LHCN-M2 (cell line): ENCODE measurements at places on chromosomes 16 and 17. TPM values are rescaled to one million over a fixed set of nuclear protein-coding genes. Genes with fewer than 3 reads are reported as not detected.

The NOS2 gene
- total RNA-seq = not detected in 2 replicates

The ENPP7 gene
- not detected in 2 replicates for total RNA-seq

The MYH13 gene
- total RNA-seq = 0.13 and 0.69 TPM in 2 replicates

The MT3 gene
- not detected in 2 replicates for total RNA-seq

The MMP28 gene
- not detected in 2 replicates for total RNA-seq

The FBXW10 gene
- not detected in 2 replicates for total RNA-seq

The KRTAP17-1 gene
- not detected in 2 replicates for total RNA-seq

The OR3A2 gene
- total RNA-seq = not detected in 2 replicates

The TMC6 gene
- total RNA-seq = 0.11 TPM in 1 of 2 replicates, not detected in the other

The ANKFY1 gene
- 21.3 and 26.5 TPM in 2 replicates for total RNA-seq

The KRTAP4-1 gene
- total RNA-seq = not detected in 2 replicates

The CIITA gene
- total RNA-seq = 1.1 TPM in 2 replicates

The CTF1 gene
- 2.5 and 4.1 TPM in 2 replicates for total RNA-seq

- no peak for DNase-seq
These were observed 823 bp downstream of the TNRC6C start for GRCh38 chr17:77959126-77959925.

GRCh38 chr16:50781518-50781917 lies 39.6 kb downstream of the CYLD start:
- DNase-seq = no peak

- DNase-seq = peak; percentile 75
These were observed 3.7 kb upstream of the TMEM231 start for GRCh38 chr16:75559564-75560372.

- no peak for DNase-seq
These were observed 41.1 kb downstream of the KLHDC4 start for GRCh38 chr16:87724490-87725291.

GRCh38 chr16:56462064-56462796 lies 10.9 kb downstream of the OGFOD1 start:
- no peak for DNase-seq

- no peak for DNase-seq
These were observed 19.3 kb downstream of the POLR3K start for GRCh38 chr16:33877-34647.

DNA sequence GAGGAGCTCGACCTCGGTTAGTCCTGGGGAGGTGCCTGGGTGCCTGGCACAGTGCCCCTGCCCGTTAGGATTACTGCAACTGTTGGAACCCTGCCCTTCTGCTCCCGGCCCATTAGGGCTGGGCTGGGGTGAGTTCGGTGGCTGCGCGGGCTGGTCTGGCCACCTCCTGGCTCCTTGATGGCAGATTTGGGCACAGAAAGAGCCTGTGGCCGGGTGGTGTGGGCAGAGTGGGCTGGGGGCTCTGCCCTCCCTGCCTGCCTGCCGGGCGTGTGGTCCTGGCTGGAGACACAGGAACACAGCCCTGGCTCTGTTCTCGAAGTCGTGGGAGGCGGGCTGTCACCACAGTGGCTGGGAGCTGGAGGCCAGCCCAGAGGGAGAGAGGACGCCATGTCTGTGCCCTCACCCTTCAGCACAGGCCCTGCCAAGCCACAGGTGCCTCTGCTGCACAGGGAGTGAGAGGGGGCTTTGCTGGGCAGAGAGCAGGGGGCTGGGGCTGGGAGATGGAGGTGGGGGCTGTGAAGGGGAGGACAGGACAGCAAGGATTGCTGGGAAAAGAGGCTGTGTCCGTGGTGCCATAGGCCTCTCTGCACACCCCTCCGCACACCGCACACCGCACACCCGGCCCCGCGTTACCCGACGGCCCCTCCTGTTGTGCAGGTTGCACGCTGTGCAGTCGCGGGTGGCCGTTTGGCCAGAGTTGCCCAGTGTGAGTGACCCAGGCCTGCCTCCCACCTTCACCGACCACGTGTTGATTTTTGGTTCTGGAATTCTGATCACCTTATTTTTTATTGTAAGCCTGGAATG lies 236.6 kb upstream of the GSE1 start:
- no peak for DNase-seq

GRCh38 chr16:87982581-87983041 lies 31.4 kb downstream of the BANP start:
- no peak for DNase-seq

- DNase-seq = no peak
These were observed 1.5 kb downstream of the MT1B start for GRCh38 chr16:56653218-56653617.

DNA sequence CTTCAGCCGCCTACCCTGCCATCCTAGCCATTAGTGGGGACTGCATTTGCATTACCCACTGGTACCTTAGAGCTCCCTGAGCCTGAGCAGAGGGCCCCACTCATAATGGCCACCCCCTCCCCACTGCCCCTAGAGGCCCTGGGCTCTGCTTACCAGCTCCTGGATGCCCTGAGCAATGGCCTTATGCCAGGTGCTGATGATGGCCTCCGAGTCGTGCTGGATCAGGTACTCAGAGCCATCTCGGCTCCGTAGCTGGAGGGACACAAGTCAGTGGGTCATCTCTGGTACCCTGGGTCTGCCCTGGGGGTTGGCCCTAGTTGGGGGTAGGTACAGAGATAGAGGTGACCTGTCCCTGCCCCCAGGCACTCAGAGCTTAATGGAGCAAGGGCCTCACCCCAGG lies 34.9 kb downstream of the ARHGAP27 start:
- DNase-seq = no peak

- DNase-seq = no peak
These were observed 38.8 kb upstream of the PVALEF start for GRCh38 chr17:81126281-81127132.

GRCh38 chr17:3539881-3540540 lies 17.6 kb downstream of the TRPV3 start:
- no peak for DNase-seq

DNA sequence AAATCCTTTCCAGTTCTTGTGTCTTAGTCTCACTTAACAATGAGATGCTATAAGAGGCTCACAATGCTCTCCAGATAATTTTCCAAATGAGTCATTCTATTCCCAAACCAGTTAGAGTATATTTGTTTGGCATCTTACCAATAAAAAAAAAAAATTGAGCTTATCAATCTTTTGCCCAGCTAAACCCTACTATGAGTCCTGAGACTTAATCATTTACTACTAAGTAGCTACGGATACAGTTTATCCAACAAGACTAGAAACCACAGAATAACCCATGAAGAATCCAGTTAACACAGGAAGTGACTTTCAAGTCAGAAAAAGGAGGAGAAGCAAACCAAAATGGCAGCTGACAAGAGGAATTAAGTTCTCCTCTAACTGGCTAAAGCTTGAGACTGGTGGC lies 330.3 kb upstream of the XYLT1 start:
- DNase-seq = no peak

DNA sequence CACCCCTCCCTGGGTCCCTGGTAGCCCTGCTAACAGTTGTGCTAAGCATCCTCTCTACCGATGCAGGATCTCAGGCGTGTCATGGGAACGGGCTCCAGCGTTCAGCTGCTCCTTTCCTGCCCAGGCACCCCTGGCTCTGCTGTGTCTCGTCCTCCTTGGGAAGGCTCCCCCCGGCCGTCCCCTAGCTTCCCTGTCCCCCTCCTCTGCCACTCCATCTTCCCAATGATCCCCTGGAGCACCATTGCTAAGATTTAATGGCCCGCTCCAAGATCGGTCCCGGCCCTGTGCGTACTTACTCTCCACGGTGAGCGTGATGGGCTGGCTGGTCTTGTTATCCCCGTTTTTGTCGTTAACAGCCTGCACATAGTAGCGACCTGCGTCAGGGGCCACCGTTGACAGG lies 135.5 kb upstream of the CDC42EP4 start:
- no peak for DNase-seq

DNA sequence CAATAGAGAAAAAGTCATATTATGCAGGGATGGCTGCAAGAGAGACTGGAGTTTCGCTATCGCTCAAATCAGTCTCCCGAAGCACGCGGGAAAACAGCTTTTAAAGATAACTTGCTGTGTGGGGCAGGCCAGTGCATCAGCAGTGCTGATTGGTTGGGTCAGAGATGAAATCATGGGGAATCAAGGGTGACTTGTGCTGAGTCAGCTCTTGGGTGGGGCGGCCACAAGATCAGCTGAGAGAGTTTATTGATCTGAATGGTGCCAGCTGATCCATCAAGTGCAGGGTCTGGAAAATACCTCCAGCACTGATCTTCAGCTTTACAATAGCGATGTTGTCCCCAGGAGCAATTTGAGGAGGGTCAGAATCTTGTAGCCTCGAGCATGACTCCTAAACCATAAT lies 430.5 kb downstream of the RBFOX1 start:
- DNase-seq = no peak

GRCh38 chr17:29196769-29197515 lies 16.7 kb upstream of the MYO18A start:
- no peak for DNase-seq

DNA sequence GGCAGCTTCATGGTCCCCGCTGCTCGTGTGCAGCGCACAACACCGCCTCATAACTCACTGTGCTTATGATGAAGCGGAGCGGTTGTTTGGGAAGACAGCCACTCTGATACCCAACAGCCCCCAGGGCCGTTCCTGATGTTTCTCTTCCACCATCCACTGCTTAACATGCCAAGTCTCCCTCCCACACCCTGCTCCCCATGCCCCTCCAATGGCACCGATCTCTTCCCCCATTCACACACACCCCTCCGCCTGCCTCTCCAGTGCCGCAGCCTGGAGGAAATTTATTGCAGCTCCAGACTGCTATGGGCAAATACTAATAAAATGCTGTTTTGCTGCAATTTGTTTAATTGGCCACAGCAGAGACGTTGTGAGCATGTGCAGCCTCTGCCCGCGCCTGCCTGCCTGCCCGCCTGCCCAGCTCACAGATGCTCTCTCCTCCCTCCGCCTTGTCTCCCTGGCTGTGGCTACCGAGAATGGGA lies 80.3 kb upstream of the LHX1 start:
- no peak for DNase-seq

- no peak for DNase-seq
These were observed 143.9 kb upstream of the SDK2 start for GRCh38 chr17:73788111-73788510.

GRCh38 chr16:2775765-2776499 lies 1.1 kb downstream of the ELOB start:
- DNase-seq = no peak

DNA sequence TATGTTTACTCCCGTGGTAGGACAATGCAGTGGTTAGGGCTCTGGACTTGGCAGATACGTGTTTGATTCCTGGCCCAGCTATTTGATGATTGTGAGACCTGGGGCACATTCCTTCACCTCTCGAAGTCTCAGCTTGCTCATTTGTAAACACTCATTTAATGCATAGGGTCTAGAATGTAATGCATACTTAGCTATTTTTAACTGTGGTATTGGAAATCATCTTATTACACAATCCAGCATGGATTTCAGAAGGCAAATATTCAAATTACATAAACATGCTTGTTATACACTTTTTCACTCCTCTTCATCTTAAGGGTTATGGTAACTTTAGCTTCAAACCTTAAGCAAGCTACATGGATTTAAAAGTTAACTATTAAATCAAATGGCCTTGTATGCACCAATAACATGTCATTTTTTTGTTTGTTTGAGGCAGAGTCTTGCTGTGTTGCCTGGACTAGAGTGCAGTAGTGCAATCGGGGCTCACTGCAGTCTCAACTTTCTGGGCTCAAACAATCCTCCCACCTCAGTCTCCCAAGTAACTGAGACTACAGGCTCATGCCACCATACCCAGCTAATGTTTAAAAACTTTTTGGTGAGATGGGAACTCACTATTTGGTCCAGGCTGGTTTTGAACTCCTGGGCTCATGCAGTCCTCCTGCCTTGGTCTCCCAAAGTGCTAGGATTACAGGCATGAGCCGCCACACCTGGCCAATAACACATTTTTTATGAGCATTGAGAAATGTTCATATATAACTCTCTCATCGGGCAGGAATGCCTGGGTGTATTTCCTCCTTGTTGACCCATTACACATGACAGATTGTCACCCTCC lies 52.5 kb downstream of the VAT1L start:
- DNase-seq = no peak

DNA sequence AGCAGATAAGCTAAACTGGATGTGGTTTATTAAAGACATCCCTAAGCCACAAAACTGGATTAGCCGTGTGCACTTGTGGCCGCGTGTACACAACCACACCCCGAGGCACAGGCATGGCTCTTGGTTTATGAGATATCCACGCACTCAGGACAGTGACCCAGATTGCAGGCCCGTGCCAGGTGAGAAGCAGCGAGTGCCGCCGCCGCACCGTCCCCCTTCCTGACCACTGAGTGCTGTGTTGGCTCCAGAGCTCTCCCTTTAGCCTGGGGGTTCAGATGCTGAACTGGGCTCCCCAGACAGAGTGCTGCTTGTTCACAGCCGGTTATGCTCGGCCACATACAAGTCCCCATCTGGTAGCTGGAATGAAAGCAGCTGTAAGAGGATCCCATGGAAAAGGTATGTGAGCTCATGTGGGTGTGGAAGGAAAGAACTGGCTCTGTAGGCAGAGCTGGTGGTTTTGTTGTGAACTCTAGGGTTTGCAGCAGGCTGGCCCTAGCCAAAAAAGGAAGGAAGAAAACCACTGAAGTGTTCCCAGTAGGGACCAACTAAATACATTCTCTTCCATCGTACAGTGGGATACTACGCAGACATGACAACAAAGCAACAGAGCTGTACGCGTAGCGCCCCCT lies 29.5 kb downstream of the KNOP1 start:
- no peak for DNase-seq

DNA sequence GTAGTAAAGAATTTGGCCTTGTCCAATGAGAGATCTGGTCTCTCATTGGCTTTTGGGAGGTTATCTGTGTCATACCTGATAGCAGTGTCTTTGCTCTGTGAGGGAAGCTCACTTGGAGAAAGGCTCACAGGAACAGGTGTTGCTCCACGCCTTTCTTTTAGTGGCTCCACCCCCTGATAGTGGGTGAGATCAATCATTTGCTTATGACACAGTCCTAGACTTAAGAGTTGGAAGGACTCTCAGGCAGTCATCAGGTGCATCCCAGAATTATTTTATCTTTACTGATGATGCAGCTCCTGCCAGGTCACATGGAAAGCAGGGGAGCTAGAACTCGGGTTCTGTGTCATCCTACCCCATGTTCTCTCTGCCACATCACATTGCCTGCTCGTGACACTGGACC lies 59.3 kb downstream of the CENPV start:
- DNase-seq = no peak

DNA sequence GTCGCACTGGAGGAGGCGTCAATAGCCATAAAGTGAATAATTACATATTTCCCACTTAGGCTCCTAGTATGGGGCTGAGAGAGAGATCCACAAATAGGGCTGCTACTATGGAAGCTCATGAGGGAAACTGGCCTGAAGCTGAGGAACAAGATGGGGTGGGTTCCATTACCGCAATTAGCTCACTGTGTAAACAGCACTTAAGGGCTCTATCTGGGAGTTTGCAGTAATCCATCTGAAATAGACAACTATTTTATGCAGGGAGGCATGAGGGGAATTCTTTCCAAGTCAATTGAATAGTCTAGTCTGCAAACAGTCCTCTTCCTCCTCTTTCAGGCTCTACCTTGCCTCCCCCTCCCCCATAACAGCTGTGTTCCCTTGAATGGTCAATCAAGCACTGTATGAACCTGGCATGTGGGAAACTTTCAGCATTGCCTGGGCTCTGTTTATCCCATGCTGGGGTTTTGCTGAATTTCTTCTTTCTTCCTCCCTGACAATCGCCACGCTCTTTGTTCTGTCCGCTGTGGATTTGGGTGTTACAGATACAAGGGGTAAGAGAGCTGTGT lies 56.1 kb upstream of the MAF start:
- peak; percentile 62 for DNase-seq

GRCh38 chr17:65895969-65896368 lies 296.0 kb downstream of the CEP112 start:
- peak; percentile 19 for DNase-seq
